ENCODE measurements at places on chromosomes 5 and 9.

GRCh38 chr5:58648846-58649245 lies 66.0 kb downstream of the RAB3C start:
- DNase-seq: no peak

- DNase-seq: peak; percentile 52
Observed at GRCh38 chr9:95048225-95049087, 269.1 kb downstream of the FANCC start.

GRCh38 chr9:21434202-21435014 lies 5.8 kb upstream of the IFNA1 start:
- peak; percentile 14 for DNase-seq

GRCh38 chr9:23938908-23939307 lies 112.9 kb upstream of the ELAVL2 start:
- no peak for DNase-seq

DNA sequence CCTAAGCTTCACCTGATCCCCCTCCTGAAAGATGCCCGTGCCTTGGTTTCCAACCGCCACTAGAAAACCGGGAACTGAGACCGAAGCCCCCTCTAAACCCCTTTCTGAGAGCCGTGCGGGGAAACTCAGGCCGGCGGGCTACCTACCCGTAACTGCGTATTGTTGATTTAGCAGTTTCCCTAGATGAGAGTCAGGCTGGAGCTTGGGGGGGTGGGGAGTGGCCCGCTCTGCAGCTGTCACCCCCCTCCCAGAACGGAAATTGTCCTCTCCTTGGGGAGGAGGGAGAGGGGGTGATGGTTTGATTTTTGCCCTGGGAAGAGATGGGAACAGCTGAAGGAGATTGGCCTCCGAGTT lies 2.5 kb downstream of the CXXC5 start:
- no peak for DNase-seq

- no peak for DNase-seq
Observed at GRCh38 chr9:4873066-4873465, 80.3 kb downstream of the RCL1 start.

GRCh38 chr9:136808075-136808805 lies 492 bp downstream of the RABL6 start:
- no peak for DNase-seq

GRCh38 chr5:1762883-1763547 lies 36.6 kb downstream of the MRPL36 start:
- no peak for DNase-seq

DNA sequence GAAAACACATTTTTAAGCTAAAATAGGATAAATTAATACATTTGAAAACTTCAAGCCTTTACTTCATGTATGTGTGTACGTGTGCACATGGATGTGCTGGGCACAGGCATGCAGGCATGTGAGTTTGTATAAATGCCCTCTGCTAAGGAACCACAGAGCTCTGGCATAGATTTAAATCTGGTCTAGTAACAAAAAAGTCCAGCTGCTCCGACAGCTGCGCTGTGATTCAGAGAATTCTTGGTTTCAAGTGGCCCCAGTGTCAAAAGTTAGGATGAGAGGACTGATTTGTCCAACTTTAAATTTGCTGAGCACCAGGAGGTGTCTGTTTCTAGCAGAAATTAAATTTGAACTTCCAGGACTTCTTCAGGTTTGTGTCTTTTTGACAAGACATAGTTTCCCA lies 203.7 kb upstream of the TUT7 start:
- DNase-seq: no peak
